ENCODE measurements at places on chromosomes 13 and 19.

DNA sequence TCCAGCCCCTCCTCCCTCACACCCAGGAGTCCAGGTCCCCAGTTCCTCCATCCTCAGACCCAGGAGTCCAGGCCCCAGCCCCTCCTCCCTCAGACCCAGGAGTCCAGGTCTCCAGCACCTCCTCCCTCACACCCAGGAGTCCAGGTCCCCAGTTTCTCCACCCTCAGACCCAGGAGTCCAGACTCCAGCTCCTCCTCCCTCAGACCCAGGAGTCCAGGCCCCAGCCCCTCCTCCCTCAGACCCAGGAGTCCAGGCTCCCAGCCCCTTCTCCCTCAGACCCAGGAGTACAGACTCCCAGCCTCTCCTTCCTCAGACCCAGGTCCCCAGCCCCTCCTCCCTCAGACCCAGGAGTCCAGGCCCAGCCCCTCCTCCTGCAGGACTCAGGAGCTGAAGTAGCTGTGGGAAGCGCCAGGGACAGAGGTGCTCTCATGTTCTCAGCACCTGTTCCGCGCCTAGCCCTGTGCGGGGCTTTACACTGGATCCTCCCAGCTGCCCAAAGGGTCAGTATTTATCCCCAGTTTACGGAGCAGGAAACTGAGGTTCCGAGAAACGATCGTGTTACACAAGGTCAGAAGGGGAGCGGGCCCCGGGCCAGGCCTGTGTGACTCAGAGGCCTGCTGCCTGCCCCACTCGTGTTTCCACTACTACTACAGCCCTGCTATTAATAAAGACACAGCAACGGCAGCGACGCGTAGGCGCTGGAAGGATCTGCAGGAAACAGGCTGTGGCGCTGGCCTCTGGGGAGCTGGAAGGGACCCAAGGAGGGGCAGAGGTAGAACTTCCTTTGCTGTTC lies 1.7 kb upstream of the SBK3 start:
- no peak for DNase-seq

DNA sequence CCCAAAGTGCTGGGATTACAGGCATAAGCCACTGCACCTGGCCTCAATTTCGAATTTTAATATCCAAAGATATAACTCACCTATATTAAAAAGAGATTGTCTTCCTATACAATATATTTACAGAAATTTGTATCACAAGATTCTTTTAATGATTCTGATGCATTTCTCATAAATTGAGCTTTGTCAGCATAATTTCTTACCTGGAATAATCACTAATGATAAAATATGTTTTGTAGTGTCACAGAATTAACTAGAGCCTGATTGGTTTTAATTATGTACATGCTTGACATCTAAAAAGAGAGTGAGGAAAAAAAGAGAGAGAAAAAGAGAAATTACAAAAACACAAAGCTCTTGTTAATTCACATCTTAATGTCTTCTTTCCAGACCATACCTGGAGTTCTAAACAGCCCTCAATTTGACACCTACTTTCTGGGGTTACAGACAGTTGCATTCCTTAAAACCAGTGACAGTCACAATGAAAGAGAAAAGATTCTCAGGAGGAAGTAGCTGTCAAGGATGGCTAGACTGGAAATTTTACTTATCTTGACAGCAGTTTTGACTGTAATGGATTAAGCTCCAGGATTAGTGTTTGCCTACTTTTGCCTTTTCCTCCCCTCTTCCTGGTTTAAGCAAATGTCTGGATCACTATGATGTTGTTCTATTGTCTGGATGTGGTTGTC lies 214.4 kb downstream of the SPRY2 start:
- DNase-seq = no peak

GRCh38 chr19:24159707-24160106 lies 72.7 kb downstream of the ZNF254 start:
- no peak for DNase-seq

- DNase-seq = peak; percentile 27
These were observed 47.4 kb upstream of the TMTC4 start for GRCh38 chr13:100721885-100722512.

DNA sequence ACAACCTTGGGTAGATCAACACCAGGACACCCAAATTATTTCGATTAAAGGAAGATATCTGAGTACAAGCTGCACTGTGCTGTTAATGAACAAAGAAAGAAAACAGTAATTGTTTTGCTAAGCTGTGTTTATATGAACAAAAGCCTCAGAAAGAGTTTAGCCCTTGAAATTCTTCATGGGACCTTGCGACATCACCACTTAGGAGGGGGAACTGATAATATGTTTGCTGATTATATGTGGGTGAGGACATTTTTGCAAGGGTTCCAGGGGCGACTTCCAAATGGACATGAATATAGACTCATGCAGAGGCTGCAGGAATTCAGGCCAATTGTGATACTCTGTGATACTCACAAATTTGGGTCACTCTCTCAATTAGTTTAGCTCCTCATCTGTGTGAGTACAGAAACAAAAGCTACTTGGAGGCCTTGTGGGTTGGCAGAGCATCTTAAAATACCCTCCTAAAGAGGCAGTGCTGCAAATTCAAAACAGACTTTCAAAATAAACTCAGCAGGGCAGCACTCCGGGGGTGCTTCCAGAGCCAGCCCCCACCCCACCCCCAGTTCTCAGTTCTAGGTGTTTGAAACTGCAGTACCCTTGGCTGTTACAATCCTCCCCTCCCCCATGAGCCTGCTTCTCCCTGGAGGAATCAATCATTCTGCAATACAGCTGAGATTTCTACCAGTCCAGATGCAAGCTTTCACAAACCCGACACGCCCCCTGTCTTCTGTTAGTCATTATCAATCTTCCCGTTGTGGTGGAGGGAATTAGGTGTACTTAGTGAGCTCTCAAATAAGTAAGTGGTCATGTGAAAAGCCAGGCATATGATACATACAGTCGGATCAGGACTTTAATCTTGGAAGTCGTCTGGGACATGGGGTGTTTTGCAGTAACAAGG lies 97.0 kb upstream of the MBNL2 start:
- DNase-seq = no peak

- no peak for DNase-seq
These were observed 1779.2 kb upstream of the MIR17HG start for GRCh38 chr13:89568276-89568675.

DNA sequence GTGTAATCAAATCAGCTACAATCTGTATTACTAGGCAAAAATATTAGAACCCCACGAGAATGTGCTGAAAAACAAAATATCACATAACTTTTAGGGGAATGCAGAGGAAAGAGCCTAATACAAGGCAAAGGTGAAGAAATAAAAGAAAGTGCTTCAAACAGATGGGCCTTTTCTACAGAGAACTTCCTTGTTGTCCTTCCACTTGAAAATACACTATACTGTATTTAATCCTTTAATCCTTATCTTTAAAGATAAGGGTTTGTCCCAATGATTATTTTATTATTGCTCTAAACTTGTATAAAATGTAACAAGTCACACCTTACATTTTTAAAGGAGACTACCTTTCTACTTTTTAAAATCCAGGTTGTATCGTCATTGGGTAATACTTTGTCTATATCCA lies 296.5 kb downstream of the NDFIP2 start:
- no peak for DNase-seq

DNA sequence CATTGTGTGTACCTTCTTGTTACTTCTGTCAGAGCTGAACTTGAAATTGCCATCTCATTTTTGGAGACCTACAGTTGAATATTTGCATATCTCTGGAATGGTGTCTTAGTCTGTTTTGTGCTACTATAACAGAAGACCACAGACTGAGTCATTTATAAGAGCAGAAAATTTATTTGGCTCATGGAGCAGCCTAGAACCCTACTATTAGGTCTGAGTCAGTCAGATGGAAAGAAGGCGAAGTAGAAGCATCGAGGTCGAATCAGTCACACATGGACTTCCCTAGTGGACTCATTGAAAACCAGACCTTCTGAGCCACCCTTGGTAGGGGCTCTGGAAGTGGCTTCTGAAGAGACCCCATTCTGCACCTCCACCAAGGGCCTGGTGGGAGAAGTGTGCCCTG lies 33.9 kb upstream of the TPT1 start:
- no peak for DNase-seq

DNA sequence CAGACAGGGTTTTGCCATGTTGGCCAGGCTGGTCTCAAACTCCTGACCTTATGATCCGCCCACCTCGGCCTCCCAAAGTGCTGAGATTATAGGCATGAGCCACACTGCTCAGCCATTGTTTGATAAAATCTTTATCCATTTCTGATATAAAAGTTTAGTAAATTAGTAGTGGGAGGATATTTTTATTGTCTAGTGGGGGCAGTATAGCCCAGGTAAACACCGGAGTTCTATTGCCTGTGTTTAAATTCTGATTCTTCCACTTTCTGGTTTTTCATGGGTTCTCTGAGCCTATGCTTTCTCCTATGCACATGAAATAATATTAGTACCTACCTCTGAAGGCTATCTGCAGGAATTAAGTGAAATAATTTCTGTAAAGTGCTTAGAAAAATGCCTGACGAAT lies 20.1 kb upstream of the ARHGEF18 start:
- DNase-seq = no peak

DNA sequence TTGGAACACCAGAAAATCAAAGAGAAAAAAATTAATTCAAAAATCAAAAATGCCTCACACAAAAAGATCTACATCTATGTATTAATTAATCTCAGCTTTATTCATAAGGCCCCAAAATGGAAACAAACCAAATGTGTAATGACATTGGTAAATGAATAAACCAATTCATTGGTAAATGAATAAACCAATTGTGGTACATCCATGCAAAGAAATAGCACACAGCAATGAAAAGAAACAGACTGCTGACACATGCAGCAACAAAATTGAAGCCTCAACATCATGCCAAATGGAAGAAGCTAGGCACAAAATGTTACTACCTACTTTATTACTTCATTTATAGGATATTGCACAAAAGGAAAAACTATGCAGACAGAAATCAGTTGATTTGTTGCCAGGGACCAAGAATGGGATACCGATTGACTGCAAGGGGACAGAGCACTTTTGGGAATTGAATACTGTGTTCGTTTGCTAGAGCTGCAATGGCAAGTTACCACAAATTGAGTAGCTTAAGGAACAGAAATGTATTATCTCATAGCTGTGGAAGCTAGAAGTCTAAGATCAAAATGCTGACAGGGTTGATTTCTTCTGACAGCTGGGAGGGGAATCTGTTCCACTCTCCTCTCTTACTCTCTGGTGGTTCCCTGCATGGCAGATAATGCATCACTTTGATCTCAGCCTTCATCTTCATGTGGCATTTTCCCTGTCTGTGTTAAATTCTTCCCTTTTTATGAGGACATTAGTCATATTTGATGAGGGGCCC lies 252.8 kb downstream of the RFC3 start:
- DNase-seq = no peak

- no peak for DNase-seq
These were observed 389.5 kb downstream of the PCDH9 start for GRCh38 chr13:66840621-66841020.

GRCh38 chr13:50918567-50918966 lies 9.0 kb downstream of the RNASEH2B start:
- DNase-seq = no peak

DNA sequence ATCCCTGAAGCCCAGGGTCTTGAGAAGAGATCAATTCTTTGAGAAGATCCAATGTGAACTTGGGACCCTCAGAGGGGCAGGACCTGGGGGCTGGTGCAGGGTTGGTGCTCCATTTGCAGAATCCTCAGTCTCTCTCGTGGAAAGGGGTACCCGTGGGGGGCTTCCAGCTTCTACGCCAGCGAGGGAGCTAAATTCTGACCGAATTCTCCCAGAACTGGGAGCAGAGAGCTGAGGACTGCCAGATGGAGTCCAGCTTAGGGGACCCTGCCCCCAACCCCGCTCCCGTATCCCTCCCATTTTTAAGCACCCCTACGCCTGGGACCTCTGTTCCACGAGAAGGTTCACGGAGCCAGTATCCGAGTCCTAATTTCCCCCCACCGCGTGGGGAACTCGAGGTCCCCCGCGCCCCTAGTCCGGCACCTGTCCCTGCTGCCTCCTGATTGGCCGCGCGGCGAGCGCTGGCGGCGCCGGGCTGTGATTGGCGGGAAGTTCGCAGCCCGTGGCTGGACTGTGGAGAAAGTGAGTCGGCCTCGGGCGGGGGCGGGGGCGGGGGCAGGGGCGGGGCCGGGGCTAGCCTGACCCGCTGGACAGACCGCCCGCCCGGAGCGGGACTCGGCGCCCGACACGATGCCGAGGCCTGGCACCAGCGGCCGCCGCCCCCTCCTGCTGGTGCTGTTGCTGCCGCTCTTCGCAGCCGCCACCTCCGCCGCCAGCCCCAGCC lies 4.4 kb upstream of the LTBP4 start:
- DNase-seq = no peak

GRCh38 chr19:5676772-5677105 lies 3.6 kb downstream of the MICOS13 start:
- DNase-seq = no peak

DNA sequence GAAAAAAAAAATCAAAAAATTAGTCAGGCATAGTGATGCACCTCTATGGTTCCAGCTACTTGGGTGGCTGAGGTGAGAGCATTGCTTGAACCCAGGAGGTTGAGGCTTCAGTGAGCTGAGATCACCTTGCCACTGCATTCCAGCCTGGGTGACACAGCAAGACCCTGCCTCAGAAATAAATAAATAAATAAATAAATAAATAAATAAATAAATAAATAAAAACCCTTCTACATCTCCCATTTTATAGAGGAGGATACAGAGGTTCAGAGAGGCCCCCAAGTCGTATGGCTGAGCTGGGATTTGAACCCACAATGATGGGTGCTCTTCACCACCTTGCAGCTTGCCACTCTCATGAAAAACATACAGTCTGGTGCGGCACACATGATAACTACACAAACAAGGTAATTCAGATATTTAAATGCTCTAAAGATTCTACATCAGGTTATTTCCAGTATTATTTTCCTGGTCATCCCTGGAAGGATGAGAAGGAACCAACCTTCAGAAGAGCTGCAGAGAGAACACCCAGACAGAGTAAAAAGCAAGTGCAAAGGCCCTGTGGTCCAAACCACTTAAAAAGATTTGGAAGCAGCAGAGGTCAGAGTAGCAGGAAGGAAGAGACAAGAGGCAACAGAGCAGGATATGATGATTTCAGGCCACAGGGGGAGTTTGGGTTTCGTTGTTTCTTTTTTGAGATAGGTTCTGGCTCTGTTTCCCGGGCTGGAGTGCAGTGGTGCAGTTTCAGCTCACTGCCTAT lies 29.2 kb upstream of the OR1M1 start:
- DNase-seq = no peak

DNA sequence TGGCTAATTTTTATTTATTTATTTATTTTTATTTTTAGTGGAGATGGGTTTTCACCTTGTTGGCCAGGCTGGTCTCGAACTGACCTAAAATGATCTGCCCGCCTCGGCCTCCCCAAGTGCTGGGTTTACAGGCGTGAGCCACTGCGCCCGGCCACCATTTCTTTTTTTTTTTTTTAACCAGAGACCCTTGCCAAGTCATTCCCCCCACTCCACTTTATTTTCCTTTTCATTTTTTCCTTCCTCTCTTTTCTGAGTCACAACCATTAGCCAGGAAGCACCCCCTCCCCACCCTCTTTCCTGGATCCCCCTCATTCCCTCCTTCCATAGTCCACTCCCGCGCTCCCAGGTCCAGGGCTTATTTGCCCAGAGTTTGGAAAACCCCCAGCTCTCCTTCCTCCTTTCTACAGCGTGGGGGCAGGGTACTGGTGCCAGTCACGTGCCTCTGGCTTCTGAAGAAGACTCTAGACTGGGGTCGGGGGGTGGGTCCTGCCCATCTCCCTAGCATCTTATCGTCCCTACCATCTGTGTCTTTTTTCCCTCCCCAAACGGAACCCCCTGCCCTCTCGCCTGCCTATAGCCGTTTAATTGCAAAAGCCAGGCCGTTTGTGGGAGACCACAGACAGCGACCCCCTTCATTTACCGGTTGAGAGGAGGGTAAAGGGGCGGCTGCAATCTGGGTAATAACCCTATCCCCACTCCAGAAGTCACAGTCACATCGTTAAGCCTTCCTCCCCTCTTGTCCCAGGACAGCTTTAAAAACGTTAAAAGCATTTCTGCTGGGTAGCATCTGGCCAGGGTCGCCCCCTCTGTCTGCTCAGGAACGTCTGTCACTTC lies 1.1 kb upstream of the CALR start:
- no peak for DNase-seq

- DNase-seq = no peak
These were observed 15.7 kb upstream of the B3GNT3 start for GRCh38 chr19:17778968-17779929.

All from progenitor cell of endocrine pancreas (in vitro differentiated cells).